ENCODE measurements at places on chromosomes 16 and 17.

DNA sequence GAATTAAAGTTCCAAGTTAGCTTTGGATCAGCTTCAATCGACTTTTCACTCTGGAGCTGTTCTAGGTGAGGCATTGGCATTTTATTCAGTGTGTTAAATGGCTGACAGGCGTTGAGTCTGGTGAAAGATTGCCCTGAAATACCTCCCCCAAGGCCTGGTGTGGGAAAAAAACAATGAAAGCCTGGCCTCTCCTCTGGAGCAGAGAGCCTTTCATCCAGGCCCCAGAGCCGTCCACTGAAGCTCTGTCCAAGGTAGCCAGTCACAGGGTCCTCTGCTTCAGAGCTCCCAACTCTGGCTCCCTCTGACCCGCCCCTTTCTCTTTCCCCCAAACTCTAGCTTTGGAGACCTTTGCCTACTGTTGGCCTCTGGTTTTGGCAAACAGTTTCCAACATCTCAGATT is 123.6 kb upstream of the CRHR1 start:
- DNase-seq, result no peak

DNA sequence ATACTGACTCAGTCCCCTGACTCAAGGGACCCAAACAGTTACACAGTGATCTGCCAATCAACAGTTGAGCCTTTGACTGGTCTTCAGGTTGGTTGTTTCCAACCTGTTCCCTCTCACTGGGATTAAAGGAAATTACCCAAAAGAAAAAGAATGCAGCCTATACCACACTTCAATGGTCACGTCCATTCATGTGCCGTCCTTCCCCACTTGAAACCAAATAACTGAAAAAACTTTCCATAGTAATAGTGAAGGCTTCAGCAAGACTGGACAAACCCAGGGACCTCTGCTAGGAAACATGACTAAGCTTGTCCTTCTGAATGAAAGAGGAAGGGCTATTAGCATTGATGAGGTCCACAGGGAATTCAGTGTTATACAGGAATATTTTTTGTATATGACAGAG is 30.6 kb downstream of the MRPS23 start:
- DNase-seq, result no peak

- DNase-seq, result no peak
Measured at GRCh38 chr17:74053712-74054078, 149.8 kb upstream of the RPL38 start.

GRCh38 chr16:75143941-75144340 is 4.4 kb upstream of the ZFP1 start:
- DNase-seq, result no peak

DNA sequence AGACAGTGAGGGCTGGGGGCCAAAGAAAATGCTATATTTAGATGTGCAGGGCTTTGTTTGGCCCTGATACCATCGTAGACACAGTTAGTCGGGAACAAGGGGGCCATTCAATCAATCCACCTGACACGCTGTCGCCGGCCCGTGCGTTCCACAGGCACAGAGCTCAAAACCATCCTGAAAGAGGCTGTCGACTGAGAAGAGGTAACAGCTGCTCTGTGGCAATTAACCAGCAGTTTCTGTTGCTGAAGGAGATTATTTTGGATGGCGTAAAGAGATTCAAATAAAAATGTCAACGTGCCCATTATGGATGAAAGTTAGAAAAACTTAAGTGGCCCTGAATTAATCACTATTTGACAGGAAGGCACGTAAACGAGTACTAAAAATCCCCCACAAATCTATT is 276.2 kb upstream of the IRX5 start:
- DNase-seq, result no peak

GRCh38 chr16:63415014-63415413 is 1378.8 kb upstream of the CDH8 start:
- DNase-seq, result no peak

DNA sequence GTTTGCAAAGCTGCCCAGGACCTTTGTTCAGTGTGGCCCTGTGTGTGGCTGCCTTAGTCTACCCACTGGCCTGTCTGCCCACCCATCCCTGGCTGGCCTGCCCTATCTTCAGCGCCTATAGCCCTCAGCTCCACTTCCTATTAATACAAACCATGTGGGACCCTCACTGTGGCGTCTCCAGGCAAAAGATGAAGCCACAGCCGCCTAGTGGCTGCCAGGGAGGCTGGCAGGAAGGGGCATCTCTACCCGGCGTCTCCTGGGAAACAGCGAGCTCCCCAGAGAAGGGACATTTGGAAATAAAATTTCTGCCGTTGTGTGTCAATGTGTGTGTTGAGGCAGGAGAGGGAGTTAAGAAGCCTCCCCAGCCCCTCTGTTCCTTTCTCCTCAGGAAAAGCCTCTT is 31.5 kb downstream of the NEUROD2 start:
- no peak for DNase-seq

DNA sequence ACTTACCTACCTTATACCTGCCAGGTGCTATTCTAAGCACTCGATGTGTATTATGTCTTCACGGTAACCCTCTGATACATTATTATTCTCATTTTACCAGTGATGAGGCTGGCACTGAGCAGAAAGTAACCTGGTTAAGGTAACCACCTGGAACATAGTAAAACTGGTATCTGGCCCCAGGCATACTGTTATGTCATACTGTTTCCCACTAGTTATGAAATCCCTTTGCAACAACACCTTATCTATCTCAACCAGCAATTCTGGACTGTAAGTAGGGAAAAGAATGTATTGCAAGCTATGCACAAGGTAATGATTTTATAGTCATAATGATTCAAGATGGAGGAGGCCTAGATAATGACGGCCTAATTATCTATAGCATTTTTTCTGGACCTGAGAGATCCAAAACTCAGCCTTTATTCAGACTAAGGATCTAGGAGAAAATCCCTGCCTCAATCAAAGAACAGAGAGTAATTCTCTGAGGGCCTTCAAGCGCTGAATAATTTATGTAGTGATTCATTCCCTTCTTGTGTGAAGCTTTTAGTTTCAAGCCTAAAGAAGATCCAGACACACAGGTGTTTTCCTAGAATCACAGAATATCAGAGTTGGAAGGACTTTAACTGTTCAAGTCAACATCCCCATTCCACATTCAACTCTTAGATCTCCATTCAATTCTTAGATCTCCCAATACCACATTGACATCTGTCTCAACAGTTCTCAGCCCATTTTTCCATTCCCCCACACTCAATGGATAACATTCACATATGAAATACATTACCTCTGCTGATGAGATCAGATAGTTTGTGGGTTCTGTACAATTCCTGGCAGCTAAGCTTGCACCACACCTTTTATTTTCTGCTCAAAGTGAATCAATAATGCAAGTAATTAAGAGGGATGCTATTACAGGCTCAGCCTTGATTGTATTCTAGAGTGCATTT is 14.9 kb upstream of the MMD start:
- DNase-seq, result no peak

DNA sequence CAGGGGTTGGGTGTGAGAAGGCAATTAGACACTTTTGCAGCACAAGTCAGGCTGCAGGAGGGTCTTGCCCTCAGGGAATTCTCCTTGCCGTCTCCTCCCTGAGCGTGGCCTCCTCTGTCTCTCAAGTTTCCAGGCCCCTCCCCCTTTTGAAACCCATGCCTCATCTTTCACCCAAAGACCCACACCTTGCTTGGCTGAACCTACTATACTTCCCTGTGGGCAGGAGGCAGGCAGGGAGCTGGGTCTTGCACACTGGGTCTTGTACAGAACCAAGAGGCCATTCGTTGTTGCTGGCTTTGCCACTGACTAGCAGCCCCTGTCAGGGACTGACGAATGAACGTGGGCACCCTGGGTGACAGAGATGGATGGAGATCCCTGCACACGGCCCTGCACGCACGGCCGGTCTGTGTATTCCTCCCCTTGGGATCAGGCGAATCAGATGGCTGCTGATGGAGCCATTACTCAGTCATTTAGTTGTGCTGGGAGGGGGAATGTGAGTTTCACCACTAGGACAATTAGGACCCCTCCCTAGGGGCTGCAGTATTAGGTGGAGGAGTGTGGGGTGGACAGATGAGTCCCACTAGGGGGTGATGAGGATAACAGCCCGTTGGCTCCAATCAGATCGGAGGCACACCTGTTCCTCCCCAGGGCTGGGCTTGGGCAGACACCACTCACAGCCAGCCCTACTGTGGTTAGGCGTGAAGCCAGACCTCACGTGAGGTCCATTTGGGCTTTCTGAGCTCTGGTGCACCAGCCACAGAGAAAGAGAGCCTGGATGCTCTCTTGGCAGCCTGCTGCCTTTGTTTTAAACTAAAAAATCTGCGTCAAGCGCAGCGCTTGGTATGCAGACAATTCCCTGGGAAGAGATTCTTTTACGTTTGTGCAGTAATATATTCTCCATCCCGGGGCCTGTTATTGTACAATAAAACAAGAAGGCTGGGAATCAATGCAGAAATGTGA is 167.7 kb upstream of the WSCD1 start:
- DNase-seq, result no peak

GRCh38 chr16:66121466-66121865 is 245.0 kb upstream of the CDH5 start:
- DNase-seq, result no peak

GRCh38 chr16:85149776-85150175 is 37.5 kb upstream of the CIBAR2 start:
- DNase-seq, result no peak

- DNase-seq, result no peak
Measured at GRCh38 chr16:6684076-6684673, 648.5 kb upstream of the RBFOX1 start.

DNA sequence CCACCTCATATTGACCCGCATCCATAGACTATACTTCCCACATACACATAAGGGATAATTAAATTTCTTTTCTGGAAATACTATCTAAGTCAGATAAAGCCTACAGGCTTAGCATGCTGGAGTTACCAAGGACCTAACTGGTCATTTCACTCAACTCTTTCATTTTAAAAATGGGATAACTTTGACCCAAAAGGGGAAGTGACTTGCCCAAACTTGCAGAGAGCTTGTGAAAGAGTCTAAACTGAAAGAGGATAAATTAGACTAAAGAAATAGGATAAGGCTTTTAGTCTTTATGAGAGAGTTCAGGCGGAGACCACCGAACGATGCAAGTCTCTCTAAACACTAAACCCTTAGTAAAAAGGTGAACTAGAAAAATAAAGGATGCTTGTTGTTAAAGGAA is 3.9 kb upstream of the KRT33A start:
- no peak for DNase-seq

GRCh38 chr16:63442246-63442645 is 1406.0 kb upstream of the CDH8 start:
- no peak for DNase-seq

- DNase-seq, result no peak
Measured at GRCh38 chr17:77242118-77242851, 101.5 kb downstream of the SEC14L1 start.

GRCh38 chr17:38620551-38621277 is 15.0 kb upstream of the SRCIN1 start:
- no peak for DNase-seq

DNA sequence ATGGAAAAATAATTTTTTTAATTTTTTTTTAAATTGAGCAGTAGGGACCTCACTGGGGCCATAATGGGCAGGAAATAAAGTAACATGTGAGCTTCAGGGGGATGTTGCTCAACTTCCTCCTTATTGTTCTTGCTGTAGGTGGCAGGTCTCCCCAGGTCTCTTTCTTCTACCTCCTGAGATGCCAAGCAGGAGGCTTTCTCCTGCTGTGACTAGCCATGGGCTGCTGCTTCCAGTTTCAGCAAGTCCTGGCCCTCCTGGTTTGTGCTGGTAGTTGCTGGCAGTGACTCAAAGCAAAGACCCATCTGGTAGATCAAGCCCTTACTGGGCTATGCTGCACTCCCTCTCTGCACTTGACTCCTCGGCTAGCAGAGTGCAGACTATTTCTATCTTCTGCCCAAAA is 2.3 kb downstream of the DPEP2NB start:
- no peak for DNase-seq

- DNase-seq, result no peak
Measured at GRCh38 chr17:20092973-20093626, 83.9 kb downstream of the SPECC1 start.

Measured in T-helper 9 cell (primary cell).